ENCODE measurements at places on chromosomes 12 and 14.

DNA sequence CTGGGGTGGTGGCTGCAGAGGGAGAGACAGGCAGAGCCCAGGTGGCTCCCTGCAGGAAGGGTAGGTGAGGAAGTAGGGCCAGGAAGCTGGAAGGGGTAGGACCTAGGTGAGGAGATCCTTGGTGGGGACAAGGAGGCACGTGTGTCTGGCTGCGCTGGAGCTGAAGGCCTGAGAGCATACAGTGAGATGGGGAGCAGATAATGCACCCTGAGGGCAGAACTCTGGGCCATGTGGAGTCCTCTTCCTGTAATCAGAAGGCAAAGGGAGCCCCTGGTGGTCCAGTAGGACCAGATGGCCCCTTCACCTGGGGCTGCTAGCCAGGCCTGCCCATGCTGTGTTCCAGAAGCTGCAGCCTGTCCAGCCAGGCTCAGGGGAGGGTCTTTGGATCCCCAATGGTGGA is 15.3 kb upstream of the KRT80 start:
- DNase-seq: no peak

- DNase-seq: no peak
Measured at GRCh38 chr12:88035907-88036289, 6.7 kb upstream of the C12orf50 start.

GRCh38 chr14:71764701-71765382 is 167.4 kb upstream of the RGS6 start:
- no peak for DNase-seq

DNA sequence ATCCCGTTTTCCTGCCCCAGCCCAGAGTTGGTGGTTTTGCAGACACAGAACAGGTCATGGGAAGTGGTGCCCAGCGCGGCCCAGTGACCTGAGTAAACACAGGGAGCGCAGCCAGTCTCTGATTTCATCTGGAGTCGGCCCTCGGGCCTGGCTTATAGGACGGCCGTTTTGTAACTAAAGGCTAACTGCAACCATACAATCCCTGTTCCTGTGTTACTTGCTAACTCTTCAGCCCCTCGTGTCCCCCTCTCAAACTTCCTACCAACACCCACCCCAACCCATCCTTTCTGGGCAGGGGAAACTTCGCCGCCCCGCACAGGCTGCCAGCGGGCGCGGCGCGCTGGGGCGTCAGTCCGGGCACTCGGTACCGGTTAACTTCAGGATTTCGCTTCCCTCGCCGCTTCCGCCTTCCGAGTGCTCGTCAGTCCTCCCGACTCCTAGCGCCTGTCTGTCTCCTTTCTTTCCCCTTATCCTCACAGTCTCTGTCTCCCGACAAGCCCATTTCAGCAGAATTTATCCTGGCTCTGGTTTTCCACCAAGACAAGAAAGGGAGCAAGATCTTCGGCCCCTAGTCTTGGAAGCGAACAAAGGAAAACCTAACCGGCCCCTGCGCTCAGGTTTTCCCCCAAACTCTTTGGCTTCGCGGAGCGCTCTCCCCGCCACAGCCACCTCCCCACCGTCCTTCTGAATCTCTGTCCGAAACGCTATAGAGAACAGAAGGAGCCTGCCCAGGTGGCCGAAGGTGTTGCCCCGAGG is 2.0 kb downstream of the SIX1 start:
- no peak for DNase-seq

GRCh38 chr14:92035890-92036289 is 4.0 kb downstream of the TRIP11 start:
- DNase-seq: no peak

GRCh38 chr12:101696251-101697196 is 916 bp upstream of the CHPT1 start:
- no peak for DNase-seq

- no peak for DNase-seq
Measured at GRCh38 chr14:32382704-32383103, 53.6 kb downstream of the AKAP6 start.

DNA sequence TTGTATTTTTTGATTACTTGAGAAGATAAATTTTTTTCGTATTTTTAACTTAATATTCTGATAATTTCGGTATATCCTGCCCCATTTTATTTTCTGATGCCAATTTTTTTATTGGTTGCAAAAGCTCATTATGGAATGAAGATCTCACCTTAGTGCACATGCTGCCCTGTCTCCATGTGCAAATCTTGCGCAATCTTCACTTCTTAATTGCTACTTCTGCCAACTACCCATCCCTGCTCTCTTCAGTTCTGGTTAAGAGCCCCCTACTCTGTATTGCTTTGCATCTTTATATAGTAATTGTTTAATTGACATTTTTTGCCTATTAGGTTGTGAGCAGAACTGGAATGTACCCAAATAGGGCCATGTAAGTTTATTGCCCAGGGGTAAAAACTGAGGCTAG is 20.5 kb upstream of the LRRK2 start:
- no peak for DNase-seq

GRCh38 chr12:29492891-29493290 is 4.6 kb downstream of the OVCH1 start:
- DNase-seq: no peak

DNA sequence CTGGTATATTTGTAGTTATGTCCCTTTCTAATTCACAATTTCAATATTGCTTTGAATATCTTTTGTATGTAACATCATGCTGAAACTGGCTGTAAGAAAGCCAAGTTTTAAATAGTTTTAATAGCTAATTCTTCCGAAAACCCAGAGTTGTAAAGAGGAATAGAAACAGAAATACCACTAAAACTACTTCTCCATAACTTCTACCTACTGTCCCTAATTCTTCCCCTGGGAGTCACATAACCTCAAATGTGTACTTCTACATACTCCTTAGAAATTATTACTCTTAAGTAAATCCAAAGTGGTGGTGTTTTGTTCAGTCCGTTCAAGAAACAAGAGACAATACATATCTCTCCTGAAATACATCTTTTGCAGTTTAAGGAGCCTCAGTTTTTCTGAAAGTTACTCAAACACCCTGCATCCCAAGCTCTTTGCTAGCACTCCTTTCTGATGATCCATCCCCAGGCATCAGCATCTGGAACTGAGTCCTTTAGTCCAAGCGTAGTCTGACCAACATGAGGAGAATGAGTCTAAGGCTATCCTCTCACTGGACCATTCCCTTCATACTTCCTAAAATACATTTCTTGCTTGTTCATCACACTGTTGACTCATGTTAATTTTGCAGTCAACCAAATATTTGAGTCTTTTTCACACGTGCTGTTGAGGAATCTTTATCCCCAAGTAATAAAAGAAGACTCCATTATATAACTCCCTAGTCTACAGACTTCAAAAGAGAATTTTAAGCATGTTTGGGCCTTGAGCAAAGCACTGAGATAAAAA is 214.3 kb upstream of the NUDT4 start:
- no peak for DNase-seq

DNA sequence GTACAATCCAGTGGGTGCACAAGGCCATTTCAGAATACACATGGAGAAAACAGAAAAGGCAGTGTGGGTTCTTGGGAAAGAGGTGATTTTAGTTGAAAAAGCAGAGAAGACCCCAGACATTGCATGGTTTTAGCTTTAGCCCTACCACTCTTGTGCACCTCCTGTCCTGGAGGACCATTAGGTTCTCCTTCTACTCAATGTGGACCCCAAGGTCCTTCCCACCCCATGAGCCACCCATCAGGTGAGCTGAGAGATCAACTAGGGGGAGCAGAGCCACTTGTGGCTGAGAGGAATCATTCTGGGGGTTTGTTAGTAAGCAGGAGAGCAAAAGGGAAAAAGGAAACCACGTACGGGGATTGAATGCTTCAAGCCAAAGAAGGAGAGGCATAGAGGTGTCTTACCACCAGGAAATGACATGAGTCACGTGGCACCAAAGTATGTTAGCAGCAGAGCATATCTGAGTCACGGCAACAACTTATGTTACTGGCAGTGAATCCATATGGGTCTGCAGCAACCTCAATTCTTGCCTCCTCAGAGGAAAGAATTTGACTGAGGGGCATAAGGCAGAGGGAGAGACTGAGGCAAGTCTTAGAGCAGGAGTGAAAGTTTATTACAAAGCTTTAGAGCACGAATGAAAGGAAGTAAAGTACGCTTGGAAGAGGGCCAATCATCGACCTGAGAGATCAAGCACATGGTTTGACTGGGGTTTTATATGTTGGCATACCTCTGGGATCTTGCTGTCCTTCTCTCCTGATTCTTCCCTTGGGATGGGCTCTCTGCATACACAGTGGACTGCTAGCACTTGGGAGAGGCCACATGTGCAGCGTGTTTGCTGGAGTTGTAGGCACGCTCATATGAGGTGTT is 73.9 kb downstream of the HSD17B6 start:
- DNase-seq: no peak

GRCh38 chr12:24760606-24761378 is 188.1 kb downstream of the BCAT1 start:
- no peak for DNase-seq

DNA sequence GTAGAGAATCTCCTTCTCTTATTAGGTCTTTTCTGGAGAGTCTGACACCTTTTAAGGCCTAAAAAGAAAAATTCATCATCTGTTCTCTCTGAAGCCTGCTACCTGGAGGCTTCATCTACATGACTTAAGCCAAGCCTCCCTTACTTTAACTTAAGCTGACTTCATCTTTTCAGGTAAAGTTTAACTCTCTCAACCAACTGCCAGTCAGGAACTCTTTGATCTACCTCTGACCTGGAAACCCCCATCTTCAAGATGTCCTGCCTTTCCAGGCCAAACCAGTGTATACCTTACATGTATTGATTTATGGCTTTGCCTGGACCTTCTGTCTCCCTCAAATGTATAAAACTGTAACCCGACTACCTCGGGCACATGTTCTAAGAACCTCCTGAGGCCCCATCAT is 17.5 kb downstream of the GSTZ1 start:
- no peak for DNase-seq

- no peak for DNase-seq
Measured at GRCh38 chr14:59753512-59753911, 117.1 kb downstream of the RTN1 start.

GRCh38 chr14:31660191-31660590 is 99.0 kb downstream of the NUBPL start:
- no peak for DNase-seq

DNA sequence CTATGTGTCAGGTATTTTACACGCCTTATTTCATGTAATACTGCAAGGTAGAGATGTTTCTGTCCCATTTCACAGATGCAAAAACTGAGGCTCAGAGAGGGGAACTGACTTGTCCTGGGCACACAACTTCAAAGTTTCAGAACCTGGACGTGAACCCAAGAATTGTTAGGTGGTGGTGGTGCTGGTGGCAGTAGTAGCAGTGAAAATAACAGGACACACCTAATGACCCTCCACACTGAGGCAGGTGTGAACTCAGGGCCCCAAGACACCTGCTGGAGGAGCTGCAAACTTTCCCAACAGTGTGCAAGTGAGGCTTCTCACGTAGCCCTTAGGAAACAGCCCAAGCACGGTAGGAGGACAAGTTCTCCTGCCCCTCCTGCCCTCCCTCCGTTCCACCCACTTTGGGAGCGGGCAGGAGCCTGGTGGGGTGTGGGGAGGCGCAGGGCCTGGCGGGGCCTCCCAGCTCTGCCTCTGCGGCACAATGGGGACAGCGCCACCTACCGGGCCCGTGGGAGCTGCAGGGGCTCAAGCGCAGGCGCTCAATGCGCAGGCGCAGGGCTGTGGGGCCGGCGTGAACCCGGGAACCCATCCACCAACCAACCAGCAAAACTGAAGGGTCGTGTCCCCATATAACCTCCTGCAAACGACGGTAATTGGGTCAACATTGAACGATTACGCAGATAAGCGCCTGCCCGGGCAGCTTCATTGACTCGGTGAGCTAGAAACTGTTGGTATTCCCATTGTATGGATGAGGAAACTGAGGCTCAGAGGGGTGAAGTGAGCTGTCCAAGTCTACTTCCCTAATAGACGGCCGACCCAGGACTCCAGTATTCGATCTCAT is 12.0 kb upstream of the TRPV4 start:
- DNase-seq: peak; percentile 68

Data from NCI-H1694 (cell line).